ENCODE measurements at places on chromosomes 4 and X.

DNA sequence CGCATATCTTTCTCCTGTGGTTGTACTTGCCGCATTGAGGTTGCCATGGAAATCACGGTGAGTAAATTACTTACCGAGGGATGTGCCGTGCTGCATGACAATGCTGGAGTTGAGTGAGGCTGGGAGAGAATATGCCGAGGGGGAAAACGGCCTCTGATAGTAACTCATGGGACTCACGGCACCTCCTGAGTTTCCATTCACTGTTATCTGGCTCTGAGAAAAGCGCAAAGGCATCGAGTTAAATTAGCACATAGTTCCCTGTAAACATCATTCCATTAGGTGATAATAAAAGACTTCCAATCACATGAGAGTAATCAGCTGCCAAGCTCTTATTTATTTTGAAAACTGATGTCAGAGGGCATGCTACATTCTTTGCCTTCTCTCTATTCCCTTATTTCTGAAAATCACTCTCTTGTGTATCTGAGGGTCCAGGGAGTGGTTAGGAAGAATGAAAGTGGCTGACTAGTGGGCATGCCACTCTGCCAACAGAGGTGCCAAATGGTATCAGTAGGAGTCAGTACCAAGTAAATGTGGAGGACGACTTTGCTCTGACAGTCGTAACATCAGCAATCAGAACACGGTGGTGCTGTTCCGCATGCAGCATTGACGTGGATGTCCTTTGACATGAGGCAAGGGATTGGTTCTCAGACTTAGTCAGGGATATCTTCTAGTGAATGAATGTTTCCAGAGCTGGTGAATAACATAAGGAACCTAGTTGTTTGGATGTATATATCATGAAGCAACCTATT lies 126.9 kb upstream of the PDLIM3 start:
- DNase-seq: no peak

GRCh38 chr4:127414951-127415606 lies 217.7 kb upstream of the INTU start:
- DNase-seq: no peak

GRCh38 chr4:34009951-34010350 lies 2234.4 kb downstream of the ARAP2 start:
- no peak for DNase-seq

DNA sequence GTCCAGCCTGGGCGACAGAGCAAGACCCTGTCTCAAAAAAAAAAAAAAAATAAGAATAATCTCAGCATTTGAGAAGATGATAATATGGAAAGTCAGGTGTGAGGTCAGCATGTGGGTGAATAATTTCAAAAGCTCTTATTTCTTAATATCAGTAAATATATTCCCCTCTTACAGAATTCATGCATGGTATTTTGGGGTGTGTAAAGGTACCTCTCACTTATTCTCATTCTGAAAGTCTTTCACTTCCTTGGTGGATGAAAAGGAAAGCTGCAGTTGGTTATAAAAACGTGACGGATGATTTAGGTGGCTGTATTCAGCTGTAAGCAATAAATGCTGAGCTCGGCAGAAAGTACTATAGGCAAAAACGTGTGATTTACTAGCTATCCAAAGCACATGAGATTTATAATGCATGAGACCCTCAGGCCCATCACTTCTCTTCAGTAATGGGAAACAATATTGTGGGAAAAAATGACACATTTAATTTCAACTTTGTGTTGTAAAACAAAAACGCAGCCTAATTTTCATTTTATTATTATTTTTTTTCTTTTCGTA lies 353.2 kb upstream of the MAGEB2 start:
- DNase-seq: no peak

DNA sequence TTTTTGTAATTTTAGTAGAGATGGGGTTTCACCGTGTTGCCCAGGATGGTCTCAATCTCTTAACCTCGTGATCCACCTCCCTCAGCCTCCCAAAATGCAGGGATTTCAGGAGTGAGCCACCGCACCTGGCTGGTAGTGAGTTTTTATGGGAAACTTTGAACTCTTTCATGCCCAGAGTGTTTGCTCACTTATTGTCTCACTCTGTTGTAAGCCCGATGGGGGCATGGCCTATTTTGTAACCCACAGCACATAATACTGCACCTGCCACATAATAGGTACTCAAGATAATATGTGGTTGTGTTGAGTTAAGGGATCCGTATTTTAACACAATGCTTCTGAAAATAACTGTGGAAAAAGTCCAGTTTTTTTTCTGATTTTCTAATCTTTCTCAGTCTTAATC lies 109.6 kb upstream of the GIMD1 start:
- DNase-seq: no peak

GRCh38 chrX:19097553-19098283 lies 24.6 kb downstream of the ADGRG2 start:
- DNase-seq: no peak

GRCh38 chr4:45082101-45082500 lies 355.7 kb upstream of the GNPDA2 start:
- no peak for DNase-seq

DNA sequence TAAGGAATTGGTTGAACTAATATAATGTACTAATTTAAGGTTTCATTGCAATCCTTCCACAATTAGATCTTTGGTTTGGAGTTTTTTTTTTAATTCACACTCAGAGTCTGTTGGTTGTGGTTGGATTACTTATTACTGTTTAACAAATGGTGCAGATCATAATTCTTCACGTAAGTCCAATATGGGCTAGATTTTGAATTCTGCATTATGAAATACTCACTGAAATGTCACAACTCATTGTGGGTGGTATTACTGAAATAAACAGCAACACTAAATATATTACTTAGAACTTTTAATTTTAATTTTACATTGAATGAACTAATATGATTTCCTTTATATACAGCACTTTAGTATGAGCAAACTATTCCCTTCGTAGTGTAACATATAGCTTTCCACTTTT lies 94.2 kb upstream of the MYOZ2 start:
- DNase-seq: no peak

DNA sequence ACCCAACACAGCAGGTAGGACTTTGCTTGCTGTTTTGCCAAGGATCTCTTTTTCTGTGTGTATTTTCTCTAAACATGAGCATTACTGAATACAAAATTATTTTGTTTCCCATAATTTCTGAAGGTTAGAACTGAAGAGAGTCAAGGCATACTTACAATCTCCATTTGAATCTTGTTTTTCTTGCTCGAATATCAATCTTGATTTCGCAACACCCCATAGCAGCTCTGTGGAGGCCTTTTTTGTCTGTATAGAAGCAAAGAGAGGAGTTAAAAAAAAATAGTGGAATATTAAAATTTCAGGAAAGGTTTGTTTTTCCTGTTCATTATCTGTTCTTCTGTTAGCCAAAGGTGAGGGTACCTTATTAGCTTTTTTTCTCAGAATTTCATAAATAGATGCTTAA lies 92.9 kb downstream of the TNIP2 start:
- no peak for DNase-seq

GRCh38 chrX:120380699-120381098 lies 18.8 kb downstream of the ATP1B4 start:
- no peak for DNase-seq

DNA sequence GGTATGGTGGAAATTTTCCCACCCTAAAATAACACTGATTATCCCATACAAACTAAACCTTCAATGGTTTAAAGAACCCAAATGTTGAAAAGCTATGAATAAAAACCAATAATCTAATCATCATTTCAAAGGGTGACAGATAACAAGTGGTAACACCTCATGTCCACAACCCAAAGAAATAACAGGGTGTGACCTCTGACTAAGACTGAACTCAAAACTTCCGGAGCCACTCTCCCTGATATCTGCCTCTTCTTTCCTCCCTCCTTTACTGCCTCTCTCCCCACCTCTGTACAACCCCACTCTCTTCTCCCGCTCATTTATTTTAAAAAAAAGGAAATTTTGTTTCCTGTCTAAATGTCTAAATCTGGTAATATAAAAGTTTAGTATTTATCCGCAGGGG lies 11.5 kb downstream of the FBXW7 start:
- DNase-seq: no peak

DNA sequence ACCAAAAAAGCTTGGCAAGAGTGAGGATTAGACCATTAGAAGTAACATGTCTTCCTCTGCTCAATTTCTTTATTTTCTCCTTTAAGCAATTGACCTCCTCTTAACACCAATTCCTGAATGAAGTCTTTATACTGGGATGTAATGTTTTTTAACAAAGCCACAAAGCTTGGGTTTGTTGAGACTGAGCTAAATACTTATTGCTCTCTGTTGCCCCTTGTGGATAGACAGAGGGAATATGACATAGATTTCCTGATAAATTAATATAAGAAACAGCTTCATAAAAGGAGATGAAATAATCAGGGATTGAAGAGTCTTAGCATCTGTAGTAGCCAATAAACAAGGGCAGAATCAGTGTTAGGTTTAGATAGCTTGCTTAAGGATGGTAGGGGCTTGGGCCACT lies 57.6 kb downstream of the CCDC160 start:
- DNase-seq: no peak

GRCh38 chrX:103640401-103641155 lies 11.8 kb downstream of the TCEAL1 start:
- no peak for DNase-seq
